ENCODE measurements at places on chromosomes 12 and 14. TPM values are rescaled to one million over a fixed set of nuclear protein-coding genes. Genes with fewer than 3 reads are reported as not detected.

- H3K27ac ChIP-seq: peak overlapping the region; percentile 82
- peaks cover 62% of the 10 kb centered on the region for H3K36me3 ChIP-seq
- peak; percentile 90 for DNase-seq
Measured at GRCh38 chr14:64762044-64763034, 58.1 kb downstream of the PLEKHG3 start.

DNA sequence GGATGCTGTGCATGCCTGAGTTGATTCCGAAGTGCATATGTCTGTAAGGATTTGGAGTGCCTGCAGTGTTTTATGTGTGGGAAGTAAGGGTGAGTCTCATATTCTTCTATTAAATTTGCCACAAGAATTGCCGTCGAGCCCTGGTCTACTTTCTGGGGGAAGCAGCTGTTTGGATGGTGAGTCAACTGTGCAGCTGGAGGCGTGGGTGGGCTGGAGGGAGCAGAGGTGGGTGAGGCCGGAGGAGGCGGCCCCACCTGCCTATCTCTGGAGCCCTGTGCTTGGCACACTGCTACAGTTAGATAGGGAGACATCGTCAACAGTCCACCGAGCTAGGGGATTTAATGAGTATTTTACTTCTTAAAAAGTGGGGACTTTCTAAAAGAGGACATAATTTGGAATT is 9.7 kb downstream of the GLRX5 start:
- DNase-seq: no peak
- H3K36me3 ChIP-seq: peaks cover 13% of the 10 kb centered on the region
- no peaks in the 10 kb centered on the region for H3K27me3 ChIP-seq
- no peak overlapping the region for H3K4me3 ChIP-seq
- no peak overlapping the region for H3K27ac ChIP-seq

DNA sequence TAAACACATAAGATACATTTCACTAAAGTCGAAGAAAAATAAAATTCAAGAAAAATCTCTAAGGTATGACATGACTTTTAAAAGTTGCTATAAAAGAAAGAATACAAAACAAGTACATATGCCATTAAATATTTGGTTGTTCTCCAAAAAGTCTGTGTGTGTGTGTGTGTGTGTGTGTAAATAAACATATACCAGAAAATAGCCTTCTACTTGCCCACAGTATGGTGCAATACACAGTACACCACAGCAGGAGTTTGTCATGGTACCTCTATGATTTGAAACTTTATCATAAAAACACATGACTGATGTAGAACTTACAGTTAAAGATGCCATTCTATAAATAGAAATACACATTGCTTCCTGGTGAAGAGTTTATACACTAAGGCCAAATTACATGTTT is 692.7 kb upstream of the MGAT4C start:
- no peak overlapping the region for H3K27ac ChIP-seq
- H3K4me1 ChIP-seq: no peaks in the 10 kb centered on the region
- H3K4me3 ChIP-seq: no peak overlapping the region
- no peaks in the 10 kb centered on the region for H3K36me3 ChIP-seq
- H3K27me3 ChIP-seq: no peaks in the 10 kb centered on the region

DNA sequence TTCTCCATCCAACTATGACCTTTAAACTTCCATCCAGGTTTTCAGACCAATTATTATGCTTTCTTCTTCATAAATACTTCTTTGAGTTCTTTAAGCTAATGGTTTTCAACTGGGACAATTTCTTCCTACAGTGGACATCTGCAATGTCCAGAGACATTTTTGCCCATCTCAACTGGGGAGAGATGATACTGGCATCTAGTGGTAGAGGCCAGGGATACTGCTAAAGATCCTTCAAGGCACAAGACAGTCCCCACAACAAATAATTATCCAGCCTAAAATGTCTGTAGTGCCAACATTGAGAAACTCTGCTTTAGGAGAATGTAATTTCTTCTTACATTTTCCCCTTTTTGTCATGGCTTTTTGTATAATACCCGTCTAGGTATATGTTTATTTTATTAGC is 10.6 kb downstream of the TRHDE start:
- no peak overlapping the region for H3K4me3 ChIP-seq
- DNase-seq: no peak
- H3K27ac ChIP-seq: no peak overlapping the region
- H3K27me3 ChIP-seq: no peaks in the 10 kb centered on the region
- H3K4me1 ChIP-seq: no peaks in the 10 kb centered on the region

DNA sequence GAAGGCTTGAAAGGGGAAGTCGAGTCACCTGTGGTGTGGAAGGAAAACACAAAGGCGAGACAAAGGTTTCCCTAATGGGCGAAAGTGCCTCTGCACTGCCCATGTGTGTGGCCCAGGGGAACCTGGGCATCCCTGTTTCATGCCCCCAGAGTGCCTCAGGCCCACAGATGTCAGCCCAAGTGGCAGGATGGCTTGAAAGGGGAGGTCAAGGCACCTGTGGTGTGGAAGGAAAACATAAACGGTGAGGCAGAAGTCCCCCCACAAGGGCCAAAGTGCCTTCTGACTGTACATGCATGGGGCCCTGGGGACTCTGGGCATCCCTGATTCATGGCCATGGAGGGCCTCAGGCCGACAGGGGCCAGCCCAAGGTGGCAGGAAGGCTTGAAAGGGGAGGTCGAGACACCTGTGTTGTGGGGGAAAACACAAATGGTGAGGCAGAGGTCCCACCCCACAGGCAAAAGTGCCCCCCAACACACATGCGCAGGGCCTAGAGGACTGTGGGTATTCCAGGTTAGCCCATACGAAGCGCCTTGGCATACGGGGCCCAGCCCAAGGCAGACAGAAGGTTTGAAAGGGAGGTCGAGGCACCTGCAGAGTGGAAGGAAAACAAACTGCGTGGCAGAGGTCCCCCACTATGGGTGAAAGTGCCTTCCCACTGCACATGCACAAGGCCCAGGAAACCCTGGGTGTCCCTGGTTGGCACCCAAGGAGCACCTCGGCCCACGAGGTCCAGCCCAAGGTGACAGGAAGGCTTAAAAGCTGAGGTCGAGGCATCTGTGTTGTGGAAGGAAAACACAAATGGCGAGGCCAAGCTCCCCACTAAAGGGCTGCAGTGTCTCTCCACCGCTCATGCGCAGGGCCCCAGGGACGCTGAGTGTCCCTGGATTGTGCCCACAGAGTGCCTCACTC is 382.3 kb downstream of the ALG10 start:
- no peaks in the 10 kb centered on the region for H3K4me1 ChIP-seq
- DNase-seq: peak; percentile 4
- no peak overlapping the region for H3K27ac ChIP-seq
- no peaks in the 10 kb centered on the region for H3K27me3 ChIP-seq

GPR162 gene
- 0.60 TPM for polyA plus RNA-seq

DPPA3 gene
- polyA plus RNA-seq: not detected

NAV3 gene
- polyA plus RNA-seq: 0.61 TPM

HOXC9 gene
- 8.8 TPM for polyA plus RNA-seq
